Body of pancreas (tissue), 4 donors: ENCODE measurements at places on chromosomes 13 and 19.
A peak's percentile ranks its signal among the peaks of the same experiment; 100 is the strongest.

DNA sequence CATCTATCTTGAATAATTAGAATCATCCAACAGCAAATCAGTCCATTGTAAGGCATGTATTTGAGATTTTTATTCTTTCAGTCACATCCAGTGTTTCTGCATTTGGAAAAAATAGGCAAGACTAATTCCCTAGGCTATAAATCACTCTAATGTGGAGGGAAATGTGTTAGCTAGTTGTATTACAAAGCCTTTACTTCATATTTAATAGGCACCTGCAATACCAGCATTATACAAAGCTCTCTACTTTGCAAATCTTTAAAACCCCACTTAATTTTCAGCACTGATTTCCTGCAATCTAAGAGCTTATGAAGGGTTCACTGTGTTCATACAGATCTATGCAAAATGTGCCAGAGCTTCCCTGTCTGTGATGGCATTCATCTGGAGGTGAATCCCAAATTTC, 12.3 kb downstream of the PCDH9 start:
- no peak for DNase-seq

DNA sequence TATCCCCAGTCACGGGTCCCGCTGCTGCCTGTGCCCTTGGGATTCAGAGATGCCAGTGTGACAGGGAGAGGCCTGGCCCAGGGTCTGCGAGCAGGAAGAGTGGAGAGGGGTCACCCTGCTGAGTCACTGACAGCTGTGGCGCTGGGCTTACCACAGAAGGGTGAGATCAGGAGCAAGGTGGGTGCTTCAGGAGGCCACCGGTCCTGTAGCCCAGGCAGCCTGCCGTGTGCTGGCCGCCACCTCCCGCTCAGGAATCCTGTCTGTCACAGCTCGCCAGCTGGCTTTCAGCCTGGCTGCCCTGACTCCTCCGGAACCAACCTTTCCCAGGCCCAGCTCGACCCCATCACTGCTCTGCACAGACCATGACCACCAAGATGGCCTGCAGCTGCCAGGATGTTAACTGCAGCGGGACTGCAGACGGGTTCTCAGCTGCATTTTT, 25.3 kb downstream of the NAXD start:
- no peak for DNase-seq

- no peak for DNase-seq
These were observed 2.9 kb downstream of the CGB3 start for GRCh38 chr19:49020931-49021895.

DNA sequence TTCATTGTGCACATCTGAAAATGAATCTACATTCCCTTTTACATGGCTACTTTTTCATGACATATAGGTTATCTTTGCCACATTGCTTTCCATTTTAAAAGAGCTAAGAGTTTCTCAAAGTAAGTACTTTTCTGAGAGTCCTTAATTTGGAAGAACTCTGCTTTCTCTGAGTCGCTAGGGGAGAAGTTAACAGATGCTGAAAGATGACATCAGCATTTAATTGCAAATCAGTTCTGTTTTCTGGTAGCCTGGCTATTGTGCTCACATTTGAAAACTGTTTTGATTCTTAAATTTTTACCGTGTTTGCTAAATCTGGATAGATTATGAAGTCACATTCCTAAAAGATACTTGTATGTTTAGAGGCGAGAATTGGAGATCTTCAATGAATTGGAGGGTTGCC, 107.7 kb upstream of the C1QTNF9B start:
- no peak for DNase-seq

- DNase-seq, result peak; percentile 29
These were observed 2.9 kb upstream of the DCUN1D2 start for GRCh38 chr13:113493315-113493951.

GRCh38 chr19:13976446-13976845, 24.1 kb downstream of the DCAF15 start:
- no peak for DNase-seq

DNA sequence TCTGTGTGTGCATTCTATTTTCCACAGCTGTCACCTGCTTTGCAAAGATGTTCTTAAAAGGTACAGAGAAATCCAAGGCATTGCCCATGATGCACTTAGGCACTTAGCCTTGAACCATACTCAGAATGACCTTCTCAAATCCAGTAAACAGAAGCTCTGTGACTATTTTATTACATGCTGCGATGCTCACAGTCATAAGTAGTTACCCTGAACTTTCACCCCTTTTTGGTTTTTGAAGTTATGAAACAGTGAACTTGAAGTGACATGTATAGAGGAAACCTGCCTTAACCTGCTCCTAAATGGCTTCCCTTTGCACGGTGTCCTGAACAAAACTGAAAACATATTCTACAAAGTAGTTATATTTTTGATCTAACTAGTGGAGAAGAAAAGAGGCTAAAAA, 100.4 kb downstream of the SLC10A2 start:
- no peak for DNase-seq

DNA sequence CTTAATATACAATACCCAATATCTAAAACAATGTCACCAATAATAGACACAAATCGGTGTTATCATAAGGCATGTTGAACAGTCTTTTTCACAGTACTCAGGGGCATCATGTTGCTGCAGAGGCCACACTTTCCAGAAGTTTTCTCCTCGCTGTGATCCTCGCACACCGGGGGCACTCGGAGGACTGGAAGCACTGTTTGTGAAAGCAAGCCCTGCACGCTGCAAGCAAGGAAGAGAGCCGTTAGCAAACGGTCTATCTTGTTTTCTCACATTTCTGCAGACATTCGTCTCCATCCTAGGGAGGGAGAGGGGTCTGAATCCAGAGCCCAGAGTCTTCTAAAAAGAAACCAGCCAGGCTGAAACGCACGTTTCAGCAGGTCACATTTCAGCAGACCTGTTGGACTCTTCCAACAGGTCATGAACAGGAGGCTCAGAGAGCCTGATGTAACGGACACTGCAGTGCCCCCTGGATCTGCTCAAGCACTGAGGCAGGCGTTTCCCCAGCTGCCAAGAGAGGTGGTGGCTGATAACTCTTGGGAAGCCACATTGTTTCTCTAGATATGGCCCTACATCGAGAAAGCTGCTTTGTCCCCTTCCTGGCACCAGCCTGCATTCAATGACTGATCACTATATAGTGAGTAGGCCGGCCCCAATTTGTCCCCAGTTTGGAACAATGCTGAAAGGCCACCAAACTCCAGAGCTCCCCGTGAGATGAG, 43.6 kb downstream of the RUBCNL start:
- no peak for DNase-seq

DNA sequence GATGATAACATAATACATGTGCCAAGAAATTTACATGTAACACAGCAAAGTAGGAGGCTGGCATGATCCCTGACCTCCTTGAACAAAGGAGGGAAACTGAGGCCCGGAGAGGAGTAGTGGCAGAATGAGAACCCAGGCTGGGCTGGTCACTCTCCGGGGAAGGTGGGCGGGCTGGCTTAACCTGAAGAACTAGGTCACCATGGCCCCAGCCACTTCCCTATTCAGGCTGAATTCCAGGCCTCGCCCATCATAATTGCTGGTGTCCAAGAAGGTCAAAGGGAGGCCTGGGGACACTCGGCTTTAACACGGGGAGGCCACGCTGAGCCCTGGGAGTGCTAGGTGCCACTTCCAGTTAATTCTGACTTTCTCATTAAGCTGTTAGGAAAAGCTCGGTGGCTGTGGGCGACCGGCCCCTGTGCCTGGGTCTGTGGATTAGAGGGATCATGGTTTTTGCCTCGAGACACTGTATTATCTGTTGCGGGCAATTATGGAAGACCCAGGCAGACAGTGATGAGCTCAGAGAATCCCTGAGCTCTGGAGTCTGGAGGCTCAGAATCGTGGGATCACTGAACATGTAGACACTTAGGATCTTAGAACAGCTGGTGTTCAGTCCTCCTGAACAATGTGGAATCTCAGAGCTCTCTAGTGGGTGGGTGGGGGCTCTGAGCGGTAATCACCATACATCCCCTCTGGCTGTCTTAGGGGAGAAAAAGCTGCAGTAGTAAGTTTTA, 5.0 kb upstream of the TINCR start:
- no peak for DNase-seq

DNA sequence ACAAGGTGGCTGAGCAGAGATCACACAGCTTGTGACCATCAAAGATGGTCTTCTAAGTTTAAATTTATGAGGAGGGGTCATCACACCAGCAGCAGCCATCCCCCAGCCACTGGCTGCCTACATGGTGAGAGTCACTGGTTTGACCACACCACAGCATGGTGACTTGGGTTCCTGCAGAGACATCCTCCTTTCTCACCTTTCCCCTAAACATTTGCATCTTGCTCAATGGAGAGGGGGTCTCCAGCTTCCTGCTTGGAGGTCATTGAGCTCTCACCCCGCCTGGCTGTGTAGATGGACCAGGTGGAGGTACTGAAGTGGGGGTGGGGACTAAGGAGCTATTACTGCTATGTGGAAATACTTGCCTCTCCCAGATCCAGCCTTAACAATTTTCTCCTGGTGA, 247.6 kb upstream of the ARGLU1 start:
- DNase-seq, result no peak

DNA sequence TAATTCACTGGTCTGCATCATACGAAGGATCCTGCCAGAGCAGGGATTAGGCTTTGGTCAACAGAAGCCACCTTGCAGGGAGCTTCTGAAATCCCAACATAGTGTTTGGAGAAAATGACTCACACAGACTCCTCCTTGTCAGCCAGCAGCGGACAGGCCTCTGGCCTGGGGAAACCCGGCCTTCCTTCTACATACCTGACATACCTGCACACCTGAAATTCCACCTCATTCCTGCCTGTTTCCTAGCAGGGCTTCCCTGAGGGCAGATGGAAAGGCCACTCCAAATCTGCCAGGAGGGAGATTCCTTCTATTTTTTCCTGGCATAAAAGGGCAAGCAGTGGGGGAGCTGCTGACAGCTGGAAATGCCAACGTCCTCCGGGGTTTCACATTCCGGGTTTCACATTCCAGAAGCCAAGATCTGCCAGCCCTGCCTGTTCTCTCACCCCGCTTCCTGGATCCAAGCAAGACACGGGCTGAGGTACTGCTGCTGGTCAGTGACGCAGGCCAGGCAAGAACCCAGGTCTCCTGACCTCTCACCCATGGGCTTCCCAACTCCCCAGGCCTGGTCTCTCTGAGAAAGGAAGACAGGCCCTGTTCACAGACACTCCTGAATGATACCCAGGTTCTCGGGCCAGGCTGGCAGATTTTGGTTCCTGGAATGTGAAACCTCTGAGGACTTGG, 18.2 kb upstream of the IGFL1 start:
- DNase-seq, result peak; percentile 47

GRCh38 chr13:57739543-57740190, 108.1 kb downstream of the PCDH17 start:
- no peak for DNase-seq

GRCh38 chr19:44573627-44574026, 39.7 kb upstream of the IGSF23 start:
- DNase-seq, result no peak

DNA sequence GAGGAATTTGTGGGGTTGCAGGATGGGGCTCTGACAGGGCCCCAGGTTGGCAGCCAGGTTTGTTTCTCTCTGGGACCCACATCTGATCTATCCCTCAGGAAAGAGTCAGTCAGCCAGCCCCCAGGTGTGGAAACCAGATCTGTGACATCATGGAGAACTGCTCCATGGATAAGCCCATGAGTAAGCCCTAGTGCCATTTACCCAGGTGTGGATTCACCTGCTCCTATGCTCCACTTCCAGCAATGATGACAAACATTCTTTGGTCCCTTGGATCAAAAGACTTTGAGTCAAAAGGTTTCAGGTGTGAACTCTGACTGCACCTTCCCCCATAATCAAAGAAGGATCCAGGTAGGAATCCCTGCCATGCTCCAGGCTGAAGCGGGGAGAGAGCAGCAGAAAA, 26.9 kb upstream of the IGFL4 start:
- no peak for DNase-seq

GRCh38 chr13:106232681-106233080, 302.8 kb downstream of the EFNB2 start:
- no peak for DNase-seq

GRCh38 chr19:30070198-30070967, 128.3 kb downstream of the URI1 start:
- peak; percentile 5 for DNase-seq

DNA sequence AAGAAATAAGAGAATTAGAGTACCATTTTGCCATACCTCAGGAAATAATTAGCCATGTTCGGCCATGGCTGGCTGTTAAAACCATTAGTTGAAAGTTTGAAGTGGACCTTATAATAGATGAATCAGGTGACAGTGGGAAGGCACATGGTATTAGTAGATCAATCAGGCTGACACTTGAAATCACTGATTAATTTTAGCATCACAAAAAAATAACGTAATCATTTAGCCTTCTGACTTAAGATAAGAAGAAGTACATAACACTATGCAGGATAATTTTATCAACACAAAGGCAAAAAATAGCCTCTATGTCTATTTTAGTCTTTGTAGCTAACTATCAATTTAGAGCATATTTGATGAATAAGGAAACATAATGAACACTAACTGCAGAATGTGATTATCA, 615.5 kb downstream of the PCDH17 start:
- no peak for DNase-seq

DNA sequence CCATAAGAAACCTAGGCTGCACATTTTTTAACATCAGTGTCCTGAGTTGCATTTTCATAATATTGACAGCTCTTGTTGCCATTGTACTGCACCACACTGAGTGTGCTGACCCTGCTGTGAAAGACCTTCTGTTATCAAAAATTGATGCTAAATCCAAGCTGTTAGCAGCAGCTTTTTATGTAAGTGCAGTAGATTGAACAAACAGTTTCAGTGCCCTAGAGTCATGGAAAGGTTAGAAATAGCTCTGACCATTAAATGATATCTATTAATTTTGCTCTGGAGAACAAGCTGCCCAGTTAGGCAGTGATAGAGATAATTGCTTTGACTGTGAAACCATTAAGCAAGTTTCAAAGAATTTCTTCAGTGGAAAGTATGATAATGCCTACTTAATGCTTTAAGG, 1289.2 kb upstream of the PCDH20 start:
- no peak for DNase-seq

GRCh38 chr19:5339198-5339949, 1.2 kb downstream of the PTPRS start:
- DNase-seq, result no peak

DNA sequence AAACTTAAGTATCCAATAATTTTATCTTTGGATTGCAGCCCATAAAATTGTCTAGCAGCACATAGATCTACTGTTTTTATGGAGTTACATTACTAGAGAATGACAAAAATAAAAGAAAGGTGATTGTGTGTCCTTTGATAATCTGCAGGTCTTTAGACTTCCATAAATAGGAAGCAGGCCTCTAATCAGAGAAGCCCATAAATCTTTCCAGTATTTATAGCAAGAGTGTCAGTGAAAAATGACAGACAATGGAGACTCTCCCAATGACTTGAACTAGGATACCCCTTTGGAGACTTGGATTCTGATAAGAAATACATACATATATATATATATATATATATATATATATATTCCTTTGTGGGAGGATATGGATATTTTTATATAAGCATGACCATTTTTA, 351.2 kb downstream of the PCDH17 start:
- DNase-seq, result no peak

- DNase-seq, result no peak
These were observed 138.0 kb downstream of the LMO7 start for GRCh38 chr13:75774176-75774575.
